ENCODE measurements at places on chromosomes 7 and 10.

DNA sequence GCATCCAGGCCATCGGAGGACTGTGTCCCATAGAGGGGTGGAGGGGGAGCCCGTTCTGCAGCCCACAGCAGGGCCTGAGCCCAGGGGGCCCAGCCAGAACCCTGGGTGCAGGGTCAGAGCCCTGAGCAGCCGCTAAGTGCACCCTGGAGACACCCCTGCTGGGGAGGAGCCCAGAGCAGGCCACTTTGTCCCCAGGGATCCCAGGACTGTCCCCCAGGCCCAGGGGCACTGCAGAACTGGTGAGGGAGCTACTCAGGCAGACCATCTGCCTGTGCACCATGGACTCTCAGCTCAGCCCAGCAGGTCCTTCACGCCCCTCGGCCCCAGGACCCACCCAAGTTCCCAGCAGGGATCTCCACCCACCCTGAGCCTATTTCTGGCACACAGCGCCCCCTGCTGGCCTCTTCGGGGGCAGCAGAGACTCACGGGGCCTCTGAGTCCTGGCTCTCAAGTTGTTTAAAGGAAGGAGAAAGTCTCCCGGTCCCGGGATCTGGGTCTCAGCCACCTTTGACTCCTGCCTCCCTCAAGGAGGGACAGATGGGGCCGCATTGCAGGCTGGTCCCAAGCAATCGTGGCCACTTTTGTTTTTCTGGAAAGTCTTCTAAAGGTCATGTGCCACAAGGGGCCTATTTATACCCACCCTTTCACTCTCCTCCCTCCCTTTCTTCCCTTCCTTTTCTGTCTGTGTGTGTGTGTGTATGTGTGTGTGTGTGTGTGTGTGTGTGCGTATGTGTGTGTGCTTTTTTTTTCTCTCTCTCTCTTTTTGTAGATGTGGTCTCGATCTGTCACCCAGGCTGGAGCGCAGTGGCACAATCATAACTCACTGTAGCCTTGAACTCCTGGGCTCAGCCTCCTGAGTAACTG, 90.3 kb downstream of the MYL10 start:
- peak; percentile 5 for DNase-seq

DNA sequence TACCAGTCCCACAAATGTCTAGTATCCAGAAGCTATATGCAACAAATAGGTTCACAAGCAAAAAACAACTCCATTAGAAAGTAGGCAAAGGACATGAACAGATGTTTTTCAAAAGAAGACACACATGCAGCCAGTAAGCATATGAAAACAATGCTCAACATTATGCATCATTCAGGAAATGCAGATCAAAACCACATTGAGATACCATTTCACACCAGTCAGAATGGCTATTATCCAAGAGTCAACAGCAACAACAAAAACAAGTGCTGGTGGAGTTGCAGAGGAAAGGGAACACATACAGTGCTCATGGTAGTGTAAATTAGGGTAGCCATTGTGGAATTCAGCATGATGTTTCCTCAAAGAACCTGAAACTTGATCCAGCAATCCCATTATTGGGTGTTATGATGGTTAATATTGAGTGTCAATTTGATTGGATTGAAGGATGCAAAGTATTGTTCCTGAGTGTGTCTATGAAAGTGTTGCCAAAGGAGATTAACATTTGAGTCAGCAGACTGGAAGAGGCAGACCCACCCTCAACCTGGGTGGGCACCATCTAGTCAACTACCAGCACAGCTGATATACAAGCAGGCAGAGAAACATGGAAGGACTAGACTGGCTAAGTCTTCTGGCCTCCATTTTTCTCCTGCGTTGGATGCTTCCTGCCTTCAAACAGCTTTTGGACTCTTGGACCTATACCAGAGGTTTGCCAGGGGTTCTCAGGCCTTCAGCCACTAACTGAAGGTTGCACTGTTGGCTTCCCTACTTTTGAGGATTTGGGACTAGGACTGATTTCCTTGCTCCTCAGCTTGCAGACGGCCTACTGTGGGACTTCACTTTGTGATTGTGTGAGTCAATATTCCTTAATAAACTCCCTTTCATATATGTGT, 218.4 kb upstream of the SEMA3D start:
- no peak for DNase-seq

GRCh38 chr10:130714742-130715467, 578.7 kb downstream of the GLRX3 start:
- DNase-seq = no peak

DNA sequence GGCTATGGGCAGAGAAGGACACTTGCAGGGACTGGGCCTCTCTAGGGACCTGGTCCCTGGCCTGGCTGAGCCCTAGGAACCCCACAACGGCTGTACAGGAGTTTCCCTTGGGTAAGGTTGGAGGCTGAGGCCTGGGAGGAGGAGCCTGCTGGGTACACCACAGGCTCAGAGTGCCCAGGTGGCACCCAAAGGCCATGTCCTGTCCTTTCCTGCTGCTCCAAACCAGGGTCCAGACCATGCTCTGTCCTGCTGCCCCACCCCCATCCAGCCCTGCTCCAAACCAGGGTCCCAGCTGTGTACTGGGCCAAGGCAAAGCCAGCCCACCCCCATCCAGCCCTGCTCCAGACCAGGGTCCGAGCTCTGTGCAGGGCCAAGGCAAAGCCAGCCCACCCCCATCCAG, 35.3 kb upstream of the ZNF488 start:
- no peak for DNase-seq

- peak; percentile 55 for DNase-seq
Measured at GRCh38 chr10:7432884-7433726, 22.3 kb upstream of the SFMBT2 start.

DNA sequence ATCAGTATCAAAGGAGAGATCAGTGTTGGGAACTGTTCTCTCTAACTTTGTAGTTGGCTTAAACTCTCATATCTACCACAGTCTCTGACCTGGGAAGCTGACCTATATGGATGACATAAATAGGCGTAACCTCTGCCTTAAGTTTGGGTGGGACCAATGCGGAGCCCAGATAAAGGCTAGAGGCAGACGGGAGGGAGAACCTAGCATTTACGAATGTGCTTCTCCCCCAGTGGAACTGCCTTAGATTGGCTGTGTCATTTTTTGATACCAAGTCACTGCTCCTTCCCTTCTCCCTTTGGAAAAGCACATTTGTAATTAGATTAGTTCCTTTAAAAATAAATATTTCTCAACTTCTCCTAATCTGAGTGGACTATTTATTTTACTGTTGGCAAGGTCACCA, 23.7 kb upstream of the LRRN3 start:
- no peak for DNase-seq

DNA sequence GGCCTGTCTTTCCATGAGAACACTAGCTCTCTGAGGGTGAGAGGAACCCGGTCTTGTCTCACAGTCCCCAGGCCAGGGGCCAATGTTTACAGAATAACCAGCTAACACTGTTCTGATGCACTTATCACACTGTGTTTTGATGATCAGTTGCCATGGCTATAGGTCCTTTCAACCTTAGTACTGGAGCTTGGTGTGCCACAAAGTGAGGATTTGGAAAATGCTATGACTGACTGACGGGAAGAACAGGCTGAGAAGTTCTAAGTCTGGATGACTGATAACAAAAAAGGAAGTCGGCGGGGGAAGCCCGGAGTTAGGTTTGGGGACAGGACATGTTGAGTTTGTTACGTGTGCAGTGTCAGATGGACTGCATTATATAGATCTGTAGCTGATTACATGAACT, 141.8 kb downstream of the CTTNBP2 start:
- no peak for DNase-seq

DNA sequence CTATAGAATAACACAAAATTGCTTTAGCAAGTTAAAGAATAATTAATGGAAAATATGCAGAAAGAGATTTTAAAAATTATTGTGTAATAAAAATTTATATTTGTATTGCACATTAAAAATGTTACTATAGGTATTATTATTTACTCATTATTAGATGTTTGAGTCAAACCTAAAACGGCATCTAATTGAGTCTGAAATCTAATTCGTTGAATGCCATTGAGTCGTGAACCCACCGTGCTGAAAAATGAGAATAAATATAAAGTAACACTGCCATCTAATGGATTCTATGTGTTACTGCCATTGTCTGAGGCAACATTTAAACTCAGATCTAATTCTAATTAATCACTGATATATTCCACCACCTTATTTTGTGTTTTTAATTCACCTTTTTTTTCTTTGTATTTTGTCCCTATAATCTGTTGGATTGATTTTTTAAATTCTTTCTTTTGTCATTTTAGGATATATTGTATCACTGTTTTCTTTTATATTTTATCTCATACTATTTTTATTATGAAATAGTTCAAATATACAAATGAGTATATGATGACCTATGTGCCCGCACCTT, 62.2 kb downstream of the SAMD9 start:
- DNase-seq = peak; percentile 51

DNA sequence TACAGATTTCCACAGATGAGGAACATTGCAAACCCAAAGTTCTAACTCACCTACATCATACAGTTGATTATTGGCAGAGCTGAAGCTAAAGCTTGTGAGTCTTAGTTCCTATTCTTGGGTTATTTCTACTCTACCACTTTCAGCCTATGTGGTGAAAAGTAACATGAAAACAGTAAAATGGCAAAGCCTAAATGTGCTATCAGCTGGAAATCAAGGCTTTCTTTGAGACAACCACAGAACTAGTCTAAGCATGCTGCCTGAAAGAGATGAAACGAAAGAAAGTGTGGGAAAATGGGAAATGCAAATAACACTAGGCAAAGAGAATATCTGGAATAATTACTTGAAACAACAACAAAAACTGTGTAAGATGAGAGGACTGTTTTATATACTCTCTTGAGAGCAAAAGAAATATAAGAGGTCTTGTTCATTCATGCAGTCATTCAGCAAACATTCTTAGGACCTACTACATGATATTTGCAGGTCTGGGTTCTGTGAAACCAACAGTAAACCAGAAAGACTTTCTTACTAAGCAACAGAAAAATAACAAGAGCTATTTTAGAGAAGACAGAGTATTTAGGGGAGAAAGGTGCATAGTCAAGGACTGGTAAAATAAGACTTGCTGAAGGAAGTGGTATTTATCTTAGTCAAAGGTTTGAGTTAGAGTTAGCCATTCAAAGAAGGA, 437.1 kb downstream of the HTR7 start:
- no peak for DNase-seq

- no peak for DNase-seq
Measured at GRCh38 chr7:151694828-151695580, 175.3 kb upstream of the RHEB start.

- no peak for DNase-seq
Measured at GRCh38 chr7:84746353-84746752, 440.5 kb downstream of the SEMA3D start.

GRCh38 chr7:114622221-114622620, 207.6 kb downstream of the FOXP2 start:
- DNase-seq = no peak

GRCh38 chr10:5550250-5550545, 25.4 kb downstream of the CALML3 start:
- no peak for DNase-seq

- DNase-seq = no peak
Measured at GRCh38 chr10:91422915-91423314, 12.8 kb downstream of the HECTD2 start.

DNA sequence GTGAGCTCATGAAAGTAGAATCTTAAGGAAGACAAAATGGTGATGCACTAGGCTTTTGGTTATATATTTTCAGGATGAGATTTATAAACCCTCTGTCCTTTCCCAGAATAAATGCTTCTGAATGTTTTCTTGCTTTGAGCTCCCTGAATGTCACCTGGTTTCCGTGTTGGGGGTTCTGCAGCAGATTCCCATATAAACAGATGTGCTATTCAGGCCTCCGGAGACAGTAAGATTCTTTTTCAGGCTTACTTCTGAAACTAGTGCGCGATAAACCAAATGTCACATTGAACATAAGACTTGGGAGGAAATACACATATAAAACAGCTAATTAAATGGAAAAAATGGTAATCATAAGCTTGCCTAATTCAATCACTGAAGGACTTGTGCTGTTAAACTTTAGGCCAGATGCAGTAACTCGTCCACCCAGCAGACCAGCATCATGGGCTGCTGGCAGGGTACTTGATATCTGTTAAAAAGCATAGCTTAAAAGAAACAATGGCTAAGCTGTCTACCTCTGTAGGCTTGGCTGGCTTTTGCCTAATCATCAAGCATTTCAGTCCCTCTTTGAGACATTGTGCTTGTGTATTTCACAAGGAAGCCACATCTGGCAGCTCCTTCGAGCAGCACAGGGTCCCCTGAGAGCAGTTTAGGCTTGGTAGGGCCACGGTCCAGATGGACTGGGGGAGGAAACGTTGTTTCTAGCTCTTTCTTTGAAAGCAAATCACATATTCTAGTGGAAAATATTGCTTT, 281.2 kb upstream of the KIAA1217 start:
- no peak for DNase-seq

DNA sequence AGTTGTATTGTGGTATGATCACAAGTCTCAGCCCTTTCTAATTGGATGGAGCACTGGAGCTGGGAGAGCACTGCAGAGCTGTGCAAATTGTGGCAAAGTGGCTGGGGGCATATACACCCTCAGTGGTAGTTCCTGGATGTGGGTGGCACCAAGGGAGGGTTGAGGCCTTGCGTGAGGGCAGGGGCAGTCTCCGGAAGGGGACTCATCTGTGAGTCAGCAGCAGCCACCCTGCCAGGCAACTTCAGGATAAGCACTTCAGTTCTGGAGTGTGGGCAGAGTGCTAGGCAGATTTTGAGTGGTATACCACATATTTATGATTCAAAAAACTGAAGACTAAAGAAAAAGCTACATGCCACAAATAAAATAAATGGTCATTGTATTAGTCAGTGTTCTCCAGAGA, 210.5 kb downstream of the ETV1 start:
- DNase-seq = no peak

DNA sequence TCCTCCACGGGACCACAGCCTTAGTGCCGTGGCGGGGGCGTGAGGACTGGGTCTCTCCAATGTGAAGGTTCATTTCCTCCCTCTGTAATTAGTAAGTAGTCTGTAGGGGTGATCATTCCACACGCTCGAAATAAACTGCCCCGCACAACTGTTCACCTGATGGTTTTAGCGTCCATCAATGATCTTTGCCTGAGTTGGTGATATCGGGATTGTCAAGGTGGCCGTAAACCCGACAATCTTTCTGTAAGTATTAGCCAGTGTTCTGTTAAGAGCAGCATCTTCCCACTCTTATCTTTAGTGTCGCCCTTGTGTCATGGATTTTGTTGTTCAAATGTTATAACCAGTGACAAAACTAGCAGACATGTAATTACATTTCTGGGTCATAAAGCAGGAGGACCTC, 17.7 kb downstream of the AGAP3 start:
- no peak for DNase-seq

DNA sequence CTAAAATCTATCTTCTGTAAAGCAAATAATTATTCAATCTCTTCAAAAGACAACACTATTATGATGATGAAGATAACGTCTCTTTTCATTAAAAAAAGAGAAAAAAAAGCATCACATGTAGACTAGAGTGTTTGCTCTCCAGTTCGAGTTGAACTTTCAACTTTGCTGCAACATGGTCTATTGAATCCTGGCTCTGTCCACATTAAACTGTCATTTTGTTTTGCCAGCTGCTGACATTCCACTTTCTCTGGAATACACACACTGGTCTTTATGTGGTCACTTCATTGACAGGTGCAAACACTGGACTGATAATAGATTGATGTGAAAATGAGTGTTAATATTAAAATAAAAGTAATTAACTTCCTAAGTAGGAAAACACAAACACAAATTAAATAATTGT, 61.7 kb downstream of the PTF1A start:
- peak; percentile 86 for DNase-seq
